ENCODE measurements at places on chromosomes 7 and 10. TPM values are rescaled to one million over a fixed set of nuclear protein-coding genes. Genes with fewer than 3 reads are reported as not detected.

DNA sequence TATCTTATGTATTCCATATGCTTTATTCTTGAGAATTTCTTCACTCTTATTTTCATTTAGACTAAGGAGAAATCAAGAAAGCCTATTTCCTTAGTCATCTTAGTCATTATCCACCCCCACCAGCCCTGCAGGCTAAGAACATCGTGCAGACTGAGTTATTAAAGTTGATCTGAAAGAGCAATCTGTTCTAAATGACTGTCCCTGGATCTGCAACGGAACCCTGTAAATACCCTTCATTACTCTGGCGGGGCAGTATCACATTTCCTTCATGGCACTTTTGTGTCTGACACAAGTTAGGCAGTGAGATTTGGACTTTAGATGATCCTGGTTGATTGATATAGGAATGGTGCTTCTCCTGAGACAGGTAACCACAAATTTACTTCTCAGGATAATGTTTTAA, 3.5 kb upstream of the MYPN start:
- DNase-seq, result no peak

DNA sequence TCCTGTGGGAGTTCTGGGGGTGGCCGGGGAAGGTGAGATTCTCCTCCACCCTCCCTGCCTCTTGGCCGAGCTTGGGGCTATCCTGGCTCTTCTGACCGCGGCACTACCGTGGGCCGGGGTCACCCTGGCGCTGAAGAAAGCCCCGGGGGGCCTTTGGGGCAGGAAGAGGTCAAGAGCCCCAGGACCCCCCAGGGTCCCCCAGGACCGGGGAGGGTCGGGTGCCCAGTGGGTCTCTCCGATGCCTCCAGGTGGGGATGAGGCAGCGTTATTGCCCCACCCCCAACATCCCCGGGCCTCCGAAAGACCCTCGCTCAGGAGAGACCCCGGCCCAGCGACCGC, 439 bp upstream of the KNDC1 start:
- no peak for DNase-seq

- DNase-seq, result no peak
Observed at GRCh38 chr7:69516238-69516820, 81.9 kb upstream of the AUTS2 start.

DNA sequence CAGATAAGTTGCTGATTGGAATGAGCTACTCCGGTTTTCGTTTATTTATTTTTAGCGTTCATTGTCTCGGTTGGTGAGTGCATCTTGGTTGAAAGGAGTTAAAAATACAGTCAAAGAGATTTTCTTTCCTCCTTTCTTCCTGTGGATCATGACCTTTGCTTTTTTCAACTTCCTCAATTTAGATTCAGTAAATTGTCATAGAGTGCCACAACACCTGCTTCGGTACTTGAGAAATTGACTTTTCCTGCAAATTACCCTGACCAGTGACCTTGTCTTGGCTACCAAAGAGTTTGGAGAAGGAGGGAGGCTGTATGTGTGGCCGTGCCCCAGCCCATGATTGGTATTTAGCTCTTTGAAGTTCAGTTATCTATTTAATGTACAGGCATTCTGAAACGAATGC, 128.7 kb downstream of the FAM204A start:
- DNase-seq, result no peak

GRCh38 chr7:154484943-154485342, 432.7 kb downstream of the DPP6 start:
- DNase-seq, result no peak

DNA sequence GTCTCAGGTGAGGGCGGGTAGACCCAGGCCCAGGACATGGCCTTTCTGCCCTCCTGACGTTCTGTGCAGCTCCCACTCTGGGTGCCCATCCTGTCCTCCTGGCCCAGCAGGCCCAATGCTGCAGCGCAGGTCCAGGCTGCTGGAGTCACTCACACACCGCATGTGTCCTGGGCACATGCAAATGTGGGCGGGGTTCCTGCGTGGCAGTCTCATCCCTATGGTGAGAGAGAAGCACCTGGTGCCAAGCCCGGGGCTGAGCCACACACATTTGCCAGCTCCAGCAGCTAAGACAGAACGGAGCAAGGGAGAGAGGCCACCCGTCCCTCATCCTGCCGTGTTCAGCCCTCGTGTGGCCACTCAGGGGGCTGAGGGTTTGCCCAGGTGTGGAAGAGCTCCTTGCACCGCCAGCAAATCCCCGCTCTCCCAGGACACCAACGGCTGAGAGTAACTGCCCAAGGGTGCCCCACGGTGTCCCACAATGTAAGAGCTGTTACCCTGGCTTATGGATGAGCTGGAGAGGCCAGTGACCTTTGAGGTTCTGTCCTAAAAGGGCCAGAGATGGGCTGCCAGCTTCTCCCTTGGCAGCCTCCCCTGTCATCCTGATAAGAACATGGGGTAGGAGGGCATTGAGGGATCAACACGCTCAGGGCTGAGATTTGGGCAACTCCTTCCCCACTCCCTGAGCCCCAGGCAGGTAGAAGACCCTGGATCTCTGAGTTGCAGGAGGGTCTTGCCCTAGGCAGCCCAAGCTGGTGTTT, 4.4 kb downstream of the FUOM start:
- DNase-seq, result no peak

DNA sequence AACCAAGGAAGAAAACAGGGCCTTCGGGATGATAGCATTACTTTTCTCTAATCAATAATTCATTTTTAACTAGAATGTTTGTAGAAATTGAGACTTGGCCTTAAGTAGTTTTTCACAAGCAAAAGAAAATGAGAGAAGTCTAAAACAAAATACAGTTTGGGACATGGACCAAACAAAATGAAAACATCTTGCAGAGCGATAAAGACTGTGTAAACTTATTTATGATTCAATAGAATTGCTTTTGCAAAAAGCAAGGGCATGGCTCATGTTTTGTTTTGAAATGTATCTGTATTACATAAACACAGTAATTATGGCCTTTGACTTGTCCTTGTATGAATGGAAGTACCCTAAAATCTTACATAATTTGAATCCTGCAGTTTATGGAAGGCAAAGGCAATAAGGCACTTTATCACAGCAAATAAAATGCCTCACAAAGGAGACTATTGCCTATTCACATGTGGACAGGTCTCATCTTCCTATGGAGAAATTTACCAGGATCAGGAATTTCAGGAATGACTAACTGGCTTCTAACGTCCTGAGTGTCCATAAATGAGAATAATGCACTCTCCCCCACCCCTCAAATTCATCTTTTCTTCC, 295.2 kb downstream of the PTEN start:
- DNase-seq, result no peak

DNA sequence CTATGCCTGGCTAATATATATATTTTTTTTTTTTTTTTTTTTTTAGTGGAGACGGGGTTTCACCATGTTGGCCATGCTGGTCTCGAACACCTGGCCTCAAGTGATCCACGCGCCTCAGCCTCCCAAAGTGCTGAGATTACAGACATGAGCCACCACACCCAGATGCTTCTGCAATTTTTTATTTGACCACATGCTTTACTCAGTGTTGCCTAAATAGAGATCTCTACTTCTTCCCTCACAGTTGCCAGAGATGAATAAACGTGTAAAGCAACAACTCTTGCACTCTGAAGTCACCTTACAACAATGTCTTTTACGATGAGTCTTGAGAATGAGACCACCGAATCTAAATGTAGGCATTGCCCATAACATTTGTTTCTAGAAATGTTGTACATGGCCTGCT, 107.9 kb upstream of the FRMD4A start:
- DNase-seq, result no peak

DNA sequence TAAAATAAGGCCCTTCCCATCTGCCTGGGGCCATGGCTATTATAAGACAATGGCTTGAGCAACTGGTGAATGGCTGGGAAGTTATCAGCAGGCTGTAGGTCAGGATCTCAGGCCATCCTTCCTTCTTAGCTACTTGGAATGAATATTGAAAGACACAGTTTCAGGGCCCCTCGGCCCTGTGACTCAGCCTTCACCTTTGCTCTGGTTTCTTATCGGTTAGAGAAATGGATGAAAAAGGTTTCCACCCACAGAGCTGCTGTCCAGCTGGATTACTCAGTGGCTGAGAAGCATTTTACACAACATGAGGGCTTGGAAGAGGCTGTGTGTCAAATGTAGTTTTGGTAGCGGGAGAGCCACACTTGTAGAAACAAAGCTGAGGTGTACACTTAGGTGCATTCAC, 9.4 kb downstream of the ACSL5 start:
- DNase-seq, result no peak

- DNase-seq, result no peak
Observed at GRCh38 chr10:116103668-116104067, 169.3 kb downstream of the GFRA1 start.

- no peak for DNase-seq
Observed at GRCh38 chr10:59991661-59992060, 85.3 kb upstream of the CCDC6 start.

Gene ANK3
- 173 TPM for total RNA-seq

DNA sequence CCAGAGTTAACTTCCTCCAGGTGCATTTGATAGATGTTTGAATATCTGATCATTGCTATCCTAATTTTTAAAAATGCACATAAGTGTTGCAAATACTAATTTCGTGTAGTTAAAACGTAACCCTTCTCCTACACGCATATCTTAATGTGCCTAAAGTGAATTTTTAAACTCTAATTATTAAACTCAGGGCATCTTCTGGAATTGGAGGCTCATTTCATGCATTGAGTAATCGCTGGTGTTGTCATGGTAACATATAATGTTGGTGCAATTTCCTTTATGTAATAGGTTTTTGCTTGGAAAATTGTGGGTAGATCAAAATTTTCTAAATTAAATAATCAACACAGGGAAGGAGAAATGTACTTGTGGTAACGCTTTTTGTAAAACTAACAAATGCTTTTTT, 56.2 kb downstream of the ARMC3 start:
- DNase-seq, result no peak

GRCh38 chr10:75597773-75598440, 166.5 kb downstream of the LRMDA start:
- DNase-seq, result no peak

DNA sequence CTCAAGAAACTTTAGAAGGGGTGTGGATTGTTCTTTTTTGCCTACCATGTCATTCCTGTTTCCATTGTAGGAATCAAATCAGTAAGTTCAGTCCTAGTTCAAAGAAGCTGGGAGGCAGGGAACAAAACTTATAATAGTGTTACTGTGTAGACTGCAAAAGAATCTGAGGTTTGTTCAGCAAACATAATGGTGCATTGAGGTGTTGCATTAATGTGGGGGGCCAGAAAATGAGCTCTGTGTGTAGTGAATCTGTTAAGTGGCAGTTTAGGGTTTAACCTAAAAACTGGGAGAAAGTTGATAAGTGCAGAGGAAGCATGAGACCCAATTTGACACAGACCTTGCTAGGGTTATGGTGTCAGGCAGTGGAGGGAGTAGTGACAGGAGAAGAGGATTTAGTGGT, 197.7 kb downstream of the SUGCT start:
- DNase-seq, result no peak

GRCh38 chr7:57201895-57202210, 69.6 kb upstream of the ZNF479 start:
- no peak for DNase-seq

DNA sequence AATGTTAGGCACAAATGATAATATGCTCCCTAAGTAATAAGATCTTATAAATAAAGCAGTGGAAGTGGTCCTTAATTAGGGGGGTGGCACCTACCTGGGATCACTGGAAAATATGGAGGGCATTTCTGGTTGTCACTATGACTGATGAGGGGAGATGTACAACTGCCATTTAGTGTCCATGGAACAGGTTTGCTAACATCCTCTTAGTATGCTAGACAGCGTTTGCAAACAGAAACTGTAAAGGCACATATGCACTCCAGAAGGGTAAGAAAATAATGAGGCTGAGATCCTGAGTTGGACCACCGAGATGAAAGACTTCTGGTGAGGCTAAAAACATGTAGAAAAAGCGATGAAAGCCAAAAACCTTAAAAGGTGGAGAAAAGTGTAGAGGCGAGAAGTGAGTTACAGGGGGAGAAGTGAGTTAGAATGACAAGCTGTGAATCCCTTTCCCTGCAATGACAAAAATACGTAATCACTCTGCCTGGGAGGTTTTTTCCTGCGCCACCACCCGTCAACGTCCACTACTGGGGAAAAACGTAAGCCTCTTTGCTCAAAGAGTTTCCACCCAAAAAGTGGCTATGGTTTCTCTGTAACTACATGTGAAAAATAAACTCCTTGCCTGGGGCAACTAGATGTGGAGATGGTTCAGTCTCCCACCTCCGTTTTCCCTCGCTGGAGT, 767 bp downstream of the KRIT1 start:
- DNase-seq, result no peak

Gene CLDN12
- 19.9 TPM for total RNA-seq

Gene OR2A7
- total RNA-seq, result not detected

DNA sequence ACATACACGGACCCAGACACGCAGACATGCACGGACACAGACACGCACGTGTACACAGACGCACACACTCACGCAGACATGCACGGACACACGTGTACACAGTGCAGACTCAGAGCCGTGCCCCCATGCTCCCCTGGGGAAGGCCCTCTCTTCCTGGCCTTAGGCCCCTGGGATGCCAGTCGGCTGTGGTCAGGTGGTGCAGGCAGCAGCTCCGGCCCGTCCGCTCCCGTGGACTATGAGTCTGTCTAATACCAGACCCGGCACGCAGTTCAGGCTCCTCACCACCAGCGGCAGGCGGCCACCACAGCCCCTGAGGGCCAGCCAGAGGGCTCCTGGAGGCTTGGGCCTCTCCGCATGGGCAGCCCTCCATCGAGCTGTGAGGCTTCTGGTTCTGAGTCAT, 52.0 kb upstream of the NKX6-2 start:
- peak; percentile 66 for DNase-seq

GRCh38 chr7:34991938-34992840, 45.1 kb downstream of the DPY19L1 start:
- DNase-seq, result no peak

GRCh38 chr10:27099448-27099847, 846 bp downstream of the ANKRD26 start:
- no peak for DNase-seq
